ENCODE measurements at places on chromosomes 7 and 10.

DNA sequence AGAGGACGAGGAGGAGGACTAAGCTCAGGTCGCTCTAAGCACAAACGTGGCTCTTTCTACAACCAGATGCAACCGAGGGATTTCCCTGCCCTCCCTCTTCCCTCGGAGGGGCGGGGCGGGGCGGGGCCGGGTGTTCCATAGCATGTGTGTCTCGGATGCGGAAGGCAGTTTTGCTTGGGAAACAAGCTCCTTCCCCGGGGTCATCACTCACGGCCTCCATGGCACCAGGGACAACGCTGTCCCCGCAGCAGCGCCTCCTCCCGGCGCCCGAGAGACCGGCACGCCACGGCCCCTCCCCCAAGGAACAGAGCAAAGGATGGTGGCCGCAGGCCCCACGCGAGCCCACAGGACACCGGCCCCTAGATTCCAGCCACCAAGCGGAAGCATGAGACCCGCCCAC is 110.5 kb downstream of the PAXIP1 start:
- DNase-seq, result no peak

- peak; percentile 48 for DNase-seq
These were observed 537 bp downstream of the FOXK1 start for GRCh38 chr7:4682621-4683042.

DNA sequence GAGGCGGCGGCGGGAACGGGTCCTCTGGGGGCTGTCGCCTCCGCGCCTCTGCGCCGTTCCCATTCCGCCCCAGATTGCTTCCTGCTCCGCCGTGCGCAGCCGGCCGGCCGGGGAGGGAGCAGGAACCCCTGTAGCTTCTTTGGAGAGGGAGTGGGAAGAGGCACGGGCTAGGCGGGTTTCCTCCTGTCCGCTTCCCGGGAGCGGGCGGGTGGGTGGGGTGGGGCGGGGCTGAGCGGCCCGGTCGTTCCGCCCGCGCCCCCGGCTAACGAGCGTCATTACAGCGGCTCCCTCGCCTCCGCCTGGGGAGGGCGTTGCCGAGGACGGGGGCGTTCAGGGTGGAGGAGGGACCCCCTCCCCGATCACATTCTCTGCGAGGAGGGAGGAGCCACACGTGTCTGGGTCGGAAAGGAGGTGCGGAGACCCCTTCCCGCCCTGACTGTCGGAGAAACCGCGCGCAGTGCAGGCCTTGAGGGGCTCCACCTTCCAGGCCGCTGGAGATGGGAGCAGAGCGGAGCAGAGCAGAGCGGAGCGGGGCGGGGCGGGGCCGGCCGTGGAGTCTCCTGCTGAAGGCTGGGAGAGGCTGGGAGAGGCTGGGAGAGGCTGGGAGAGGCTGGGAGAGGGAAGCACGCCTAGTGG is 39.7 kb downstream of the AGAP3 start:
- no peak for DNase-seq

DNA sequence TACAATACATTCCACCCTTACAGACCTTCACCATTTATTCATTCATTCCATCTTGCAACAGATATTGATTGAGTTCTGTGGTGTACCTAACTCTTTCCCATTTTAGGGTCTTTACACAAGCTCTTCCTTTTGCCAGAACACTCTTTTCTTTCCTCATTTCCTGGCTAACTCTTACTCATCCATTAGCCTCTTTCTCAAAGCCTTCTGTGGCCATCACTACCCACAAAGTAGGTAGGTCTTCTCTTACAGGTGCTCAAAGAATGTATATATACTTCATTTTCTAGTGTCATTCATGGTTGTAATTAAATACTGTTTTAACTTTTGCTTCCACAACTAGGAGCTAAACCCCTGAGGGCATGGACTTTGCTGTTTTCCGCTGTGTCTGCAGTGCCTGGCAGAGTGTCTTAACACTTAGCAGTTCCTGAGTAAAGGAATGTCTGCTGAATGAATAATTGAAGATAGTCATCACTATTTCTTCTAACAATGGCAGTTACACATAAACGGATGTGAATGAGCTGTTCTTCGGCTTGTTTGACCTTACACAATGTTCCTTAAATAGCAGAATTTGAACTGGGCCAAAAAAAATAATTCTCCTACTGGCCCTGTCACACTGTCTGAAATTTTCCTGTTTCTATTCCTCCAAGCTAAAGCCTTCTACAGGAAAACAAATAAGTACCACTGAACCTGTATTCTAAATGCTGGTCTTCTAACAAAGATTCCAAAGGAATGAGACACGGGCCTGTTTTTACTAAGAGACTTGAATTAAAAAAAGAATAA is 15.1 kb downstream of the BCAP29 start:
- no peak for DNase-seq

GRCh38 chr10:73577788-73578187 is 13.4 kb downstream of the USP54 start:
- DNase-seq, result no peak

- no peak for DNase-seq
These were observed 73.4 kb downstream of the GOLGA7B start for GRCh38 chr10:97923057-97923456.

GRCh38 chr7:16891338-16891737 is 9.6 kb upstream of the AGR3 start:
- DNase-seq, result no peak

- peak; percentile 39 for DNase-seq
These were observed 51.3 kb upstream of the TCF7L2 start for GRCh38 chr10:112898540-112899390.

DNA sequence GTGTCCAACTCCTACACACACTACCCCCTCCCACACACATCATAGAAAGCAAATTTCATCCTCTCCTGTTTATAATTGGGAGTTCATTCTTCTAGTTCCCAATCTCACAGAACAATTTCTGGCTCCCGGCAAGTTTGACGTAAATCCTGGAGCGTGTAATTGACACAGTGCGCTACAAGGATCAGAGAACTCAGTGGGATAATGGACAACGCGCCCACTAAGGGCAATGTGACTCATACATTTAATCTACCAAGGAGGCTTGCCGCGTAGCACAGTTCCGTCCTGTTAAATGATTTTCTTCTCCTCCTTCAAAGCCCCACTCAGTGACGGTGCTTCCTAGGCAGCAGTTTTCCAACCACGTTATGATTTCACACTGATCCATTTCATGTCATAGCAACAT is 277.6 kb downstream of the SFMBT2 start:
- no peak for DNase-seq

DNA sequence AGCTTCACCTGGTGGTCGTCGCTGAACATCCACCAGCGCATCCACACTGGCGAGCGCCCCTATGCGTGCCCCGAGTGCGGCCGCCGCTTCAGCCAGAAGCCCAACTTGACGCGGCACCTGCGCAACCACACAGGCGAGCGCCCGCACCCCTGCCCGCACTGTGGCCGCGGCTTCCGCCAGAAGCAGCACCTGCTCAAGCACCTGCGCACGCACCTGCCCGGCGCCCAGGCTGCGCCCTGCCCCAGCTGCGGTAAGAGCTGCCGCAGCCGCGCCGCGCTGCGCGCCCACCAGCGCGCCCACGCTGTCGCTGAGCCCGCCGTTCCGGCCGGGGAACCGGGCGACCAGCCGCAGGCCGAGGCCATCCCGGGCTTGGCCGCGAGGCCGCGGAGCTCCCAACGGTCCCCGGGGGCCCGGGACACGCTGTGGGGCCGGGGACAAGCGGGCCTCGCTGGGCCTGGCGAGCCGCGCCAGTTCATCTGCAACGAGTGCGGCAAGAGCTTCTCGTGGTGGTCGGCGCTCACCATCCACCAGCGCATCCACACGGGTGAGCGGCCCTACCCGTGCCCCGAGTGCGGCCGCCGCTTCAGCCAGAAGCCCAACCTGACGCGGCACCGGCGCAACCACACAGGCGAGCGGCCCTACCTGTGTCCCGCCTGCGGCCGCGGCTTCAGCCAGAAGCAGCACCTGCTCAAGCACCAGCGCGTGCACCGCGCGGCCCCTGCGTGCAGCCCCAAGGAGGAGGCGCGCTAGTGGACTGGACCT is 18.4 kb downstream of the ZNF775 start:
- DNase-seq, result peak; percentile 6

GRCh38 chr7:79761876-79762429 is 308.5 kb upstream of the MAGI2 start:
- DNase-seq, result no peak

DNA sequence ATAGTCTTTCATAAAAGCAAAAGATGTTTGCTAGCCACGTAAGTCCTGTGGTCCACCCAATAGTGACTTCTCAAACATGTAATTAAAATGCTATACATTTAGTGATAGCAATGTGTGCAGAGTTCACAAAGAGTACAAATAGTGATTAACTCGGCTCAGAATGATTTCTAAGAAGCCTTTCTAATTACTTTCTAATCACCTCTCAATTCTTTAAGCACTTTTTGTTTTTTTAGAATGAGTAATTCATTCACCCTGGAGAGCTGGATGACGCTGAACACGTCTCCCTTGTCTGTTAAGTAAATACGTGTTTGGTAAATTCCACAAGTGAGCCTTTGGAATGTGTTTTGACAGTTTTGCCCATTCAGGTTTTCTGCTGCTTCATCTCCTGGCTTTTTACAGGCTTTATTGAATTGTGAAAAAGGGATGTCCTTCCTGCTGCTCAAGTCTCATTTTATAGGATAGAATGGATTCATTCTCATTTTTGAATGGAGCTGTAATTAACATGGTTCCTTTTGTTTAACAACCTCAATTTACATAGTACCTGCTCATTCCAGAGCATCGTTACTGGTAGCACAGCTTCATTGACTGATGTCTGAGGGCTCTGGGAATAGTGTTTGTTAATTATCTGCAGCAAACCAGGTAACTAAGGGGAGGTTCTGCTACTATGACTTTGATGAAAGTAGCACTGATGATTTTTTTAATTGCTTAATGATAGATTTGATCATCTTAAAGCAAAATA is 212.1 kb downstream of the VTI1A start:
- no peak for DNase-seq

GRCh38 chr7:30829471-30829870 is 58.3 kb downstream of the MINDY4 start:
- no peak for DNase-seq

DNA sequence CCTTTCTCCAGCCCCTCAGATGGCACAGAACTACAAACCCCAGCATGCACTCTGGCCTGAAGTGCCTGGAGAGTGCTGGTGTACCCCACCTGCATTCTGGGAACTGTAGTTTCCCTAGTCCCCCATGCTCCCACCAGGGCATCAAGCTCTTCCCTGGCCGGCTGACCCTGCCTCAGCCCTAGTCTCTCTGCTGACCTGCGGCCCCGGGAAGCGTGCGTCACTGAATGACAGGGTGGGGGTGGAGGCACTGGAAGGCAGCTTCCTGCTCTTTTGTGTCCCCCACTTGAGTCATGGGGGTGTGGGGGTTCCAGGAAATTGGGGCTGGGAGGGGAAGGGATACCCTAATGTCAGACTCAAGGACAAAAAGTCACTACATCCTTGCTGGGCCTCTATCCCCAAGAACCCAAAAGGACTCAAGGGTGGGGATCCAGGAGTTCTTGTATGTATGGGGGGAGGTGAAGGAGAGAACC is 2.1 kb downstream of the NOS3 start:
- peak; percentile 68 for DNase-seq

DNA sequence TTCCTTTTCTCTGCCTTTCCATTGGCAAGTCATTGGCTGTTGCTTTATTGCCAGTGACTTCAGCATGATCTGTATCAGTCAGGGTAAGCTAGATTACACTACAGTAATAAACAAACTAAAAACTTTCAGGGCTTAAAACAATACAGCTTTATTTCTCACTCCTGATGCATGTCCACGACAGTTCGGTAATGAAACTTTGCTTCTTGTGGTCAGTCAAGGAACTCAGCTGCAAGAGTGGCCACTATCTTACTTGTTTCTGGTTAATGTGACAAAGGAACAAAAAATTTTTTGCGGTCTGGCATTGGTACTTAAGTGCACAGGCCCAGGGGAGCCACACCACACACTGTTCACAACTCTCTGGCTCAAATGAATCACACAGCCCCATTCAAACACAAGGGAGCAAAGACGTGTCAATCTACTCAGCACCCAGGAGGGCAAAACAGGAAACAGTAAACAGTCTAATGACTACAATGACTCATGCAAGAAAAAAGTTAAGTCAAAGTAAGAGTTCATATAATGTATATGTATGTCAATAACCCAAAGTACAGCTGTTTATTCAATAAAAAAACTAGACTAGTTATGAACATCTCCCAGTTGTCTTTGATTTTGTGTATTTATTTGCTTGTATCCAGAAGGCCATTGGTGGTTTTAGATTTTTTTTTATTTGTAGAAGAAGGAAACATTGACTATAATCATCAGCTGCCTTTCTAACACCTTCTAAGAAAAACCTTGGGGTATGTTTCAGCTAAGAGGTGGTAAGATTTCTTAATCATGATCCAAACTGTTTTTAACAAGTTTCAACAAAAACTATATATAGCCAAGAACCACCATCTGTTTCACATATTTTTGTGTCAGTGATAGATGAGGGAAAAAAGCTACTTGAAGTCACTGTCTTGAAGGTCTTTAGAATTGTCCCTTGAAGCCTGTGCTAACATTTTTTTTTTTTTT is 134.4 kb upstream of the FAM3C start:
- DNase-seq, result no peak

- no peak for DNase-seq
These were observed 99.6 kb downstream of the JAZF1 start for GRCh38 chr7:28081016-28081415.

DNA sequence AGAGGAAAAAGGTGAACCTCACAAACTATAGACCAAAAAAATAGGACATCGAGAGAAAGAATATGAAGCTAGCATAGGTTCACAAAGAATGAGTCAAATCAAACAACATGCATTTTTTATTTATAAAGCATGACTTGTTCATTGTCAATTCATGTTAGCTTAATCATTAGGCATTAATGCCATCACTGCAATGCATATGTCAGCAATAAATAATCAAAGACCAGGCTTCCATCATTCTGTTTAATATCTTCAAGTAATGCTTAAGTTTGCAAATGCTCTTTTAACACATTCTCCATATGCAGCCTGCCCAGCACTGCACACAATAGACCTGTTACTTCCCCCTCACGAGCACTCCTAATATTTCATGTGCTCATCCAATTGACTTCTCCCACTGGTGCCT is 8.9 kb upstream of the MAGI2 start:
- no peak for DNase-seq

DNA sequence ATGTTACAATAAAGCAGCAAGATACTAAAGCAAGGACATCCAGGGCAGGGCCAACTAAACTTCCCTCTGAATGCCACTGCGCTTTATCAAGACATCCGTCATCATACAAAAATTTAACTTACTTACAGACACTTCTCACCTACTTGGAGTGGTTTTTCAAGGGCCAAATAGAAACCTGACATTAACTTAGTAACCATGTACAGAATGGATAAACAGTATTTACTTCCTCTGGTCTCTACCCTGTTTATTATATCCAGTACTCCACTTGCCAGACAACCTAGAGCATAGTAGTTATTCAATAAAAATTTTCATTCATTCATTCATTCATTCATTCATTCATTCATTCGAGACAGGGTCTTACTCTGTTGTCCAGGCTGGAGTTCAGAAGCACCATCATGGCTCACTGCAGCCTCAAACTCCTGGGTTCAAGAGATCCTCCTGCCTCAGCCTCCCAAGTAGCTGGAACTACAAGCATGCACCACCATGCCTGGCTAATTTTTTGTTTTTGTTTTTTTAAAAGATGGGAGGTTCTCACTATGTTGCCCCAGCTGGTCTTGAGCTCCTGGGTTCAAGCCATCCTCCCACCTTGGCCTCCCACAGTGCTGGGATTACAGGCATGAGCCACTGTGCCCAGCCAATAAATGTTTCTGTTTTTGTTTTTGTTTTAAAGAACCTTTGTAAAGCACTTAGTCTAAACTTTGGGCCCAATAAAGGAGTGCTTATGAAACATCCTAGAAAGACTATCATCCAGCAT is 19.0 kb downstream of the SMURF1 start:
- DNase-seq, result no peak

GRCh38 chr7:112122798-112123197 is 83.4 kb downstream of the DOCK4 start:
- no peak for DNase-seq

- no peak for DNase-seq
These were observed 7.7 kb upstream of the OPN1SW start for GRCh38 chr7:128783143-128783861.
